Adrenal gland (tissue), 19 donors: ENCODE measurements at places on chromosomes 7 and 10.

DNA sequence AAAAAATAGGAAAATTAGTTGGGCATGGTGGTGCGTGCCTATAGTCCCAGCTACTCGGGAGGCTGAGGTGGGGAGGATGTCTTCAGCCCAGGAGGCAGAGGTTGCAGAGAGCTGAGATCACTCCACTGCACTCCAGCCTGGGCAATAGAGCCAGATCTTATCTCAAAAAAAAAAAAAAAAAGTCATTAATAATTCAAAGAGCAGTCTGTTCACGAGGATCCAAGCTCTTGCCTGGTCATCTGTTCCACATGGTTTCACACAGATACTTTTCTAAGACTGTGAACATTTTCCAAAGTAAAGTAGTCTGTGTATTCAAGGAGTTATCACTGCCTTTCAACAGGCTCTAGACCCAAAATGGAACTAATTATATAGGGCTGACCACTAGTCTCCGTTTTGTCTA lies 86.9 kb downstream of the ZNF277 start:
- no peak for DNase-seq

GRCh38 chr7:95209788-95210187 lies 114.5 kb downstream of the PON1 start:
- no peak for DNase-seq

GRCh38 chr10:17010363-17011145 lies 119.1 kb downstream of the CUBN start:
- DNase-seq, result no peak

DNA sequence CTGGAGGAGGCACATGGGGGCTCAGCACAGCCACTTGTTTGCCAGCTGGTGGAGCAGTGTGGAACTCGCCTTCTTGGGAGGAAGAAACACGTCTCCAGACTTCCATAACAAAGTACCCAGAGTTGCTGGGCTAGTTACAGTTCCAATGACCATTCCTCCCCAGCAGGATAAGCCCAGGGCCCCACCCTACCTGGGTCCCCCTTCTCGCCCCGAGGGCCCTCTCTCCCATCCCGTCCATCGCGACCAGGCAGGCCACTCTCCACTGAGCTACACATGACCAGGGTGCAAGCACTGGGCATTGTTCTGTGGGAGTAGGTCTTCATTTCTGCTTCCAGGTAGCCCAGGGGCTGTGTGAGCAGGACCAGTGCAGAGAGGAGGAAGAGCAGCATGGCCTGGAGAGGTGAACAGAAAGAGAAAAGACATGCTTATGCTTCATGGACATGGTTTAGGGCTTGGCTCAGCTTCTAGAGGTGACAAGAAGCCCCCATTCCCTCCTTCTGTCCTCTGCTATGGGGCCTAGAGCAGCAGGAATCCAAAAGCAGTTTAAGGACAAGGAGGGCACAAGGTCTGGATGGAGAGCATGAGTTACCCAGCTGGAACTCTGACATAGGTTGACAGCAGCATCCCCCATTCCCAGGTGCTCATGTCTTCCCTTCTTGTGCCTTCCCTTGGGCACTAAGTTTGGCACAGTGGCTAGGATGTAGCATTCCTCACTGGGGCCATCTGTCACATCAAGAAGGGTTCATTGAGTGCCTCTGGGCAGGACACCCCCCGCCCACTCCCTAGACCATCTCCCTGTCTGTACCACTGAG lies 2.4 kb downstream of the SFTPD start:
- DNase-seq, result no peak

GRCh38 chr7:154744256-154744860 lies 258.6 kb downstream of the PAXIP1 start:
- peak; percentile 36 for DNase-seq

- DNase-seq, result no peak
Observed at GRCh38 chr10:4670737-4671136, 155.3 kb upstream of the AKR1E2 start.

DNA sequence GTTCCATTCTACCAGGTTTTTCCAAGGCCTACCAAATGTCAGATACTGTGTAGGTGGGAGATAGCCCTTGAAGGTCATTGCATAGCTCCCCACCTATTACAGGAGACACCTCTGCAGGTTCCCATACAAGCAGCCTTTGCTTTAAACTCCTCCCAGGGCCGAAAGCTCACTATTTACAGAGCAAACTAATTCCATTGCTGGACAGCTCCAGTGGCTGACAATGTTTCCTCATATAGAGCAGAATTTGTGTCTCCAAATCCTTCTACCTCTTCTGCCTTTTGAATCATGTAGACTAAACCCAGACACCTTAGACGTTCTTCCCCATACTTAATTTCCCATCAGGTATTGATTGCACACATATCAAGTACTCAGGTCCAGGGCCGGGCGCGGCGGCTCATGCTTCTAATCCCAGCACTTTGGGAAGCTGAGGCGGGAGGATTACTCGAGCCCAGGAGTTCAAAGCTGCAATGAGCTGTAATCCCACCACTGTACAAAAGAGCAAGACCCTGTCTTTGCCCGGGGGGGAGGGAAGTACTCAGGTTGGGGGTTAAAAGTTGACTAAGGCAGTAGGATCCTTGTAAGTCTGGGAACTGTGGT lies 2.1 kb downstream of the CNNM1 start:
- DNase-seq, result no peak

GRCh38 chr10:33201056-33201780 lies 133.2 kb downstream of the NRP1 start:
- DNase-seq, result no peak

DNA sequence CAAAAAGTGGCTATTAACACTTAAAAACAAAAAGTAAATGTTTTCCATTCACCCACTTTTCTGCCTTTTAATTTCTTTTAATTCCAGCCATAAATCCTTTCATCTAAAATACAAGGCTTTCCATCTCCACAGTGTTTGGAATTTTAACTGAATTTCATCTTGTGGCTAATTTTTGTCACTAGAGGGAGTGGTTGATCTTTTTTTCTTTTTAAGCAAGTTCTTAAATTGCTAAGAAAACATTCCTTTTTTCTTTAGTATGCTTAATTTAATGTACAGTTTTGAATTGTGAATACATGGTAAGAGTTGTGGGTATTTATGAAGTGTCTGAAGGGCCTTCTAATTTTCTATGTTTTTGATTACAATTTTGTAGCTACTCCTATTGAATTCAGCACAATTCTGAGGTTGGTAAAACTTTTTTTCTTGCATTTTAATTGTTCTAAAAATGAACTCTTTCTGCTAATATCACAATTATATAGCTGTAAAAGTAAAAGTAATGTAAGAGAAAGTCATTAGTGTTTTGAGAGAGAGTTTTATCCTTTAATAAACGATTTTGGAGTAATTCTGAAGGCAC lies 54.9 kb upstream of the ANK3 start:
- no peak for DNase-seq

DNA sequence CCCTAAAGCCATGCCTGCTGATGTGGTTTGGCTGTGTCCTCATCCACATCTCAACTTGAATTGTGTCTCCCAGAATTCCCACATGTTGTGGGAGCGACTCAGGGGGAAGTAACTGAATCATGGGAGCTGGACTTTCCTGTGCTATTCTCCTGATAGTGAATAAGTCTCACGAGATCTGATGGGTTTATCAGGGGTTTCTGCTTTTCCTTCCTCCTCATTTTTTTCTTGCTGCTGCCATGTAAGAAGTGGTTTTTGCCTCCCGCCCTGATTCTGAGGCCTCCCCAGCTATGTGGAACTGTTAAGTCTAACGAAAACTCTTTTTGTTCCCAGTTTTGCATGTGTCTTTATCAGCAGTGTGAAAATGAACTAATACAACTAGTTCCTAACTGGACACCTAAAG lies 11.8 kb downstream of the MACROH2A2 start:
- DNase-seq, result no peak

- no peak for DNase-seq
Observed at GRCh38 chr10:73899423-73899822, 11.5 kb upstream of the PLAU start.

GRCh38 chr10:122646511-122647382 lies 52.9 kb downstream of the C10orf120 start:
- no peak for DNase-seq

GRCh38 chr7:65972976-65973375 lies 9.0 kb downstream of the GUSB start:
- DNase-seq, result no peak

DNA sequence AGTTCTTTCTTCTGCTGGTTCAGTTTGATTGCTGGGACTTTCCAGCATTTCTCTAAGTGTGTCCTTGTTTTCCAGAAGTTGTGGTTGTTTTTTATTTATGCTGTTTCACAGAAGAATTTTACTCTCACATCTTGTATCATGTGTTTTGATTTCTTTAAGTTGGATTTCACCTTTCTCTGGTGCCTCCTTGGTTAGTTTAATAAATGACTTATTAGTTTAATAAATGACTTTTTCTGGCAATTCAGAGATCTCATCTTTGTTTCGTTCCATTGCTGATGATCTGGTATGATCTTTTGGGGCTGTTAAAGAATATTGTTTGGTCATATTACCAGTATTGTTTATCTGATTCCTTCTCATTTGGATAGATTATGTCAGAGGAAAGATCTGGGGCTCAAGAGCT lies 59.8 kb upstream of the CYP2C9 start:
- no peak for DNase-seq

DNA sequence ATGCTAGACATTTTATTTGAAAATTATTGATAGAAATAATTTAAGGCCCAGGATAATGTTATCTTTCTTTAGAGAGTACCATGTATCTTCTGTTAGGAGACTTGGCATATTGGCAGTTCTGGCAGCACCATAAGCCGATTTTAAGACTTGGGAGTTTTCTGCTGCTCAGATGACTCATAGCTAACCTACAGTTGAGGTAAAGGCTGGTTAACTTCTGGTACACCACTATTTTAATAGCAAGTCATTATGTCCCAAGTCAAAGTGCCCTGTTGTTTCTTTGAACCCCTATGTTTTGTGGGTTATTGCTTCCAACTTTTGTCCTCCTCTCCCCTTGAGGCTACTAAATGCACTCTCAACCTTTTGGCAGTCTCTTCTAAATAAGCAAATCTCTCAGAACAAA lies 25.2 kb downstream of the ATRNL1 start:
- no peak for DNase-seq

DNA sequence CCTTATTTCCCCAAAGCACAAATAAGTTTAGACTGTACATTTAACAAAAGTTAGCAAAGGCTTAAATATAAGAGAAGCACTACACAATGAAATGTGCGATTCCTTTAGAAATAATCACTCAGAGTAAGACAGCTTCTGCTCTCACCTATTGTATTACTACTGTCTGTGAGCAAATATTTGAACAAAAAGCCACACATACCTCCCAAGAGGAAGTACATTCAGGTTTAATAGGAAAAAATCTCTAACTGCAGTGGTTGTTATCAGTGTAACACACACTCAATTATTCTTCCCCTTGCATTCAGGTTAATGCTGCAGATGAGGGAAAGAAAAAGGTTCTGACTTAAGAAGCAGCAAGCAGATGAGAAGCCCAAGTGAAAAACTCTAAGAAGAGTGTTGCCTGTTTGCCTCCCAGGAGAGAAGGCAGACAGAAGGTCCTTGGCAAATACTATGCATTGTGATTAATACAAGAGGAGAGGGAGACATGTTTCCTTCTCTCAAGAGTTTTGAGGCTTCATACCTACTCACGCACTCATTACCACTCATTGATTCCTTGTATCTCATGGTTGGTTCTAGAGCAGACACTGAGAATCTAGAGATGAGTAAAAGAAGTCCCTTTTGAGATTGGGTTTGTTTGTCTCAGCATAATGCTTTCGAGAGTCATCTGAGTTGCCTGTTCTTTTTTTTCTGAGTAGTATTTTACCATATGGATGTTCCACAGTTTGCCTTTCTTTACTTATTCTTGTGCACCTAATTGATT lies 13.6 kb downstream of the GIMAP4 start:
- no peak for DNase-seq

- no peak for DNase-seq
Observed at GRCh38 chr10:21747809-21748208, 213.8 kb downstream of the MLLT10 start.

DNA sequence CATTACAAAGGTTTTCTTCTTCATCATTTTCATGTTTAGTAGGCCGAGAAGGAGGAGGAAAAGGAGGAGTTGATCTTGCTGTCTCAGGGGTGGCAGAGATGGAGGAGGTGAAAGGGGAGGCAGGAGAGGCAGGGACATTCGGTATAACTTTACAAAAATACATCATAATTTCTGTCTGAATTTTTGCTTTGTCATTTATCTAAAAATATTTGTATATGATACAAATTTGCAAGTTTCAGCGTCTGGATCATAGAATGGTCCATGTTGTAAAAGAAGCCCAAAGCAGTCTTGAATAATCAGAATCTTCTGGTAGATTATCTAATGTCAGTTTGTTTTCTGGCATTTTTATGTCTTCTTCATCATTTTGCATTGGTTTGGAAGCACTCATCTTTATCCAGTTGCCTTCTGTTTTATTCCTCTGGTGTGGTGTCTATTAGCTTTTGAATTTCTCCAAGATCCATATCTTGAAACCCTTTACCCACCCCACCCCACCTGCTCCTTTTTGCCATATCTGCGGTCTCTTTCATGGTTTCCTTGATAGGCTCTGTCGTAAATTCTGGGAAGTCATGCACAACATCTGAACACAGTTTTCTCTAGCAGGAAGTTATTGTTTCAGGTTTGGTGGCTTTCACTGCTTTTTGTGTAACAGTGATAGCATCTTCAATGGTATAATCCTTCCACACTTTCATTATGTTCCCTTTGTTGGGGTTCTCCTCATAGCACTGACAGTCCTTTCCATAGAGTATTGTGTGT lies 95.0 kb downstream of the ST7 start:
- DNase-seq, result no peak

DNA sequence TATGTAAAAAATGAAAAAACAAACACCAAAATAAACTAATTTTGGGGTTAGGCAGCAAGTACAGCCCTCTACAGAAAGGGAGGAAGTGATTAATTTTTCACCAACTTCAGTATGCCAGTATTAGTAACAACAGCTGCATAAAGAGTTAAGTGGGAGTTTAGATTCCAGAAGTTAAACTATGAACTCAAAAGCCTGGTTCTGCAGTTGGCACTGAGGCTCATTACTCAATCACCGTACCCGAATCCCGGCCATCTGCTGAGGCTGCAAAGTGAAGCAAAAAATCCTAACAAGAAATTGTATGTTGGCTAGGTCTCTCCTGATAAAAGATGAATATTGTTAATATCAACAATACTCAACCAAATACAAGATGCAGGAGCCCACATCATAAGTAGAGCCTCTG lies 4.0 kb downstream of the NUDT5 start:
- DNase-seq, result no peak

- DNase-seq, result no peak
Observed at GRCh38 chr10:8181496-8182157, 127.1 kb downstream of the GATA3 start.

DNA sequence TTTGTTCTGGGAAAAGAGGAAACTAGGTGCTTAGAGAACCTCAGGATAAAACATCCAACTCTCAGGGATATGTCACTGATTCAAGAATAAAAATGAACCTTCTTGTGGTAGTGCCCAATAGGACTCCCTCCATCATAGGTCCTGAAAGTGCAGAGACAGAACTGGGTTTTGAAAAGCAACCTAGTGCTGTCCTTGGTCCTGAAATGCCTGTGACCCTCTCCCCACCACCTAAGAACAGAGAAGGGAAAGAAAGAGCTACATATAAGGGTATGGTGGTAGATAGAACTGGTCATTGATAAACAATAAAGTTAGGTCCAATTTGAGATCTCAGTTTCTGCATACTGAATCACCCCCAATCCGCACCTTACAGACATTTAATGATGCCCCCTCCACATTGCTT lies 953.3 kb downstream of the XPNPEP1 start:
- DNase-seq, result no peak
